Bladder microvascular endothelial cell (primary cell): ENCODE measurements at places on chromosomes 13 and 19. TPM values are rescaled to one million over a fixed set of nuclear protein-coding genes. Genes with fewer than 3 reads are reported as not detected.

The FUT6 gene
- not detected in 2 replicates for total RNA-seq

The FCER2 gene
- total RNA-seq = not detected in 2 replicates

The ZNF177 gene
- total RNA-seq = 0.32 and 2.3 TPM in 2 replicates

The CYP2A13 gene
- not detected in 2 replicates for total RNA-seq

The ONECUT3 gene
- not detected in 2 replicates for total RNA-seq

The LRRC25 gene
- total RNA-seq = not detected in 2 replicates

The NXNL1 gene
- not detected in 2 replicates for total RNA-seq

The SHD gene
- not detected in 2 replicates for total RNA-seq

The IRGC gene
- total RNA-seq = not detected in 2 replicates

The CEACAM16 gene
- 0.16 TPM in 1 of 2 replicates, not detected in the other for total RNA-seq

The SPACA4 gene
- total RNA-seq = not detected in 2 replicates

The C19orf85 gene
- not detected in 2 replicates for total RNA-seq

The SYT3 gene
- total RNA-seq = 0.19 TPM in 1 of 2 replicates, not detected in the other

The FBXO17 gene
- total RNA-seq = 1.1 and 13.6 TPM in 2 replicates

The MBNL2 gene
- total RNA-seq = 38.2 and 99.4 TPM in 2 replicates

The CYP2F1 gene
- not detected in 2 replicates for total RNA-seq

The ZNF541 gene
- 0.49 and 0.50 TPM in 2 replicates for total RNA-seq

The SERPINE3 gene
- not detected in 2 replicates for total RNA-seq

The HCST gene
- not detected in 2 replicates for total RNA-seq

The SLC25A41 gene
- total RNA-seq = 0.06 TPM in 1 of 2 replicates, not detected in the other
